ENCODE measurements at places on chromosomes 2 and 18.

GRCh38 chr18:61893309-61893970 lies 633 bp upstream of the RNF152 start:
- DNase-seq = no peak

- no peak for DNase-seq
These were observed 379.0 kb upstream of the CRIM1 start for GRCh38 chr2:35976611-35977010.

GRCh38 chr2:74025971-74026612 lies 41.4 kb downstream of the TET3 start:
- DNase-seq = no peak

GRCh38 chr2:10135296-10136089 lies 13.0 kb downstream of the RRM2 start:
- no peak for DNase-seq

GRCh38 chr2:107362993-107363392 lies 463.7 kb upstream of the RGPD4 start:
- no peak for DNase-seq

DNA sequence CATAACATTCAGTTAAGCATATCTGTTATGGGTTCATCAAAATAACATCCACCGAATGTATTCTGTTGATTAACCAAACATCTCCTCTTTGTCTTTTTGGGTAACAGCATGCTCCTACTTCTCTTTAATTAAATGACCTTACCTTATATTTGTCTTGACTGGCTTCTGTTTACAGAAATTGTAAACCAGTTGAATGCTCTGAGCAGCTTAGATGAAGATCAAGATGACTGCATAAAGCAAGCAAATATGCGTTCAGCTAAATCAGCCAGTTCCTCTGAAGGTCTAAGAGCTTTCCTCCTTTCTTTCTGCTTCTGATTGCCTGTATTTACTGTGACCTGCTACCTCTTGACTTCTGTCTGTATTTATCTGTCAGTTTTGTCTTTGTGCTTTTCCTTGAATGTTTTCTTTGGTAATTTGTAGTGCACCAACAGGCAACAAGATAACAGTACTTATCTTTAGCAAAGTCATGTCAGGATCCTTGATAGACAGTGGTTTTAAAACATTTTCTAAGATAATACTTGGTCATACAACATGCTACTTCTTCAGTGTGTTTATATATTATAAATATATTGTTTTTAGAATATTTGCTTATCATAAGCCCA lies 152.8 kb downstream of the EHBP1 start:
- DNase-seq = no peak

- DNase-seq = no peak
These were observed 196.0 kb downstream of the LNPK start for GRCh38 chr2:175806125-175806490.

GRCh38 chr2:207164006-207164831 lies 1.5 kb downstream of the KLF7 start:
- no peak for DNase-seq

DNA sequence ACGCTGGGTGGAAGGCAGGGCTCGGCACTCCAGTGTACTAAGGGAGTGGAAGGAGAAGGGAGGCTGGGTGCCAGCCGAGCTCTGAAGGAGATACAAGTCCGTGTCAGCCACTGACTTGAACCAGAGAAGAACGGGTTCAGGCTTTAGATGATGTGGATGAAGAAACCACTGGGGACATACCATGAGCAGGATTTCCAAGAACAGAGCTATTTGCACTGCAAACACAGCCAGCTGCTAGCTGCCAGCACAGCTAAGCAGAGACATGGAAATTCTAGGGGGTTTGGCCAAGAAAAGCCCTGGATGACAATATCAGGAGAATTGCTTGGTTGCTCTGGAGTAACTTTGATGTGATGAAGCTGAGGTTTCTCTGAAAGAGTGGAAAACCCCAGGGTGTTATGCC lies 5.2 kb downstream of the CD207 start:
- DNase-seq = no peak

DNA sequence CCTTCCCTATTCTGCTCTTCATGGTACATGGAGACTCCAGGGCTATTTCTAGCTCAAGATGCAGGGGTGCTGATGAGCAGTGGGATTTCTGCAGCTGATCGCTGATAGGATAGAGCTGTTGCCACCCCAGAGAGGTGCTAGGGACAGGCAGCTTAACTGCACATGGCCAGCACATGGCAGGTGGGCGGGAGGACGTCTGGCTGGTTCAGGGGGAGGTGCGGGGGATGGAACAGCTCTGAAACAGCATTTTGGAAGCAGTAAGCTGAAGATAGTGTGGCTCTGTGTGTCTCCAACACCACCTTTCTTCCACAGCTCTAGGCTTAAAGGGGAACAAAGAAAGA lies 151.9 kb upstream of the PELI1 start:
- no peak for DNase-seq

DNA sequence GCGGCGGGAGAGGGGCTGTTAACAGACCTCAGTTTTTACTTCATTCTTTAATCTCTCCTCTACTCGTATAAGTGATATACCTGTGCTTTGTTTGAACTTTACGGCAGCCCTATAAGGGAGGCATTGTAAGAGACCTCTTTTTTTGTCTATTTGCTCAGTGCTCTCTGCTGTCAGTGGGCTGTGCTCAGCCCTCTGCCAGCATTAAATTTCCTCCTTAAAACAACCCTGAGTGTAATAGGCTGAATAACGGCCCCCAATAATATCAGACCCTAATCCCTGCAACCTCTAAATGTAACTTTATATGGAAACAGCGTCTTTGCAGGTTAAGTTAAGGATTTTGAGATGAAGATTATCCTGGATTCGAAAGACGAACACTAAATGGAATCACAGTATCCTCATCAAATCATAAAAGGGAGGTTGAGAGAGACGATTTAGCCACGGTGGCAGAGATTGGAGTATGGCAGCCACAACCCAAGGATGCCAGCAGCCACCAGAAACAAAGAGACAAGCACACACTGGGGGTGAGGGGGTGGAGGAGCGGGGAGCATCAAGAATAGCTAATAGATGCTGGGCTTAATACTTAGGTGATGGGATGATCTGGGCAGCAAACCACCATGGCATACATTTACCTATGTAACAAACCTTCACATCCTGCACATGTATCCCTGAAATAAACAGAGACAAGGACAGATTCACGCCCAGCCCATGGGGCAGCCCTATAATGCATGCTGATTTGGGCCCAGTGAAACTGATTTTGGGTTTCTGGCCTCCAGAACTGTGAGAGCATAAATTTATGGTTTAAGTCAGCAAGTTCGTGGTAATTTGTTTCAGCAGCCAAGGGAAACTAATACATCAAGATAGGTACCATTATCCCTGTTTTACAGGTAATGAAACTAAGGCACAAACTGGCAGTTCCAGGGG lies 894 bp upstream of the FARSB start:
- DNase-seq = no peak

All from stimulated activated CD8-positive, alpha-beta memory T cell treated with anti-CD3 and anti-CD28 coated beads, Interleukin-12 subunit alpha, Interleukin-12 subunit beta, amount 100 ng/mL, for 1 hour (primary cell).